Kidney tubule cell (primary cell): ENCODE measurements at places on chromosomes 5 and 9.
A peak's percentile ranks its signal among the peaks of the same experiment; 100 is the strongest.

GRCh38 chr9:123058834-123059233, 25.4 kb downstream of the GPR21 start:
- no peak for DNase-seq

- no peak for DNase-seq
Measured at GRCh38 chr5:77546-77945, 14.4 kb upstream of the PLEKHG4B start.

DNA sequence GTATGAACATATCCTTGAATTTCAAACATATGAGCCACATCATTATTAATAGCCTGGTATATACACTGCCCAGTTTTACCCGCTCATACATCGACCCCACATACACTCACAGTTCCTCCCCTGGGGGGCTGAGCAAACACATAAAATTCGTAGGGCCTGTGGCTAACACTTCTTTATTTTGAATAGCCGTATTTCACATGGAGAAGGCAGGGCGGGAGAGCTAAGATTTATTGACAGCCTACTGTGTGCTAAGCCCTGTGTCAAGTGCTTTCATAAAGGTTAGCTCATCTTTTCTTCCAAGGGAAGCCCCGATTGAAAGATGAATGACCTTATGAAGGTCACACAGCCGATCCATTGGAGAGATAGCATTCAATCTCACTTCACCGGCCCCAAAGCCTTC, 134.4 kb downstream of the ENC1 start:
- no peak for DNase-seq

DNA sequence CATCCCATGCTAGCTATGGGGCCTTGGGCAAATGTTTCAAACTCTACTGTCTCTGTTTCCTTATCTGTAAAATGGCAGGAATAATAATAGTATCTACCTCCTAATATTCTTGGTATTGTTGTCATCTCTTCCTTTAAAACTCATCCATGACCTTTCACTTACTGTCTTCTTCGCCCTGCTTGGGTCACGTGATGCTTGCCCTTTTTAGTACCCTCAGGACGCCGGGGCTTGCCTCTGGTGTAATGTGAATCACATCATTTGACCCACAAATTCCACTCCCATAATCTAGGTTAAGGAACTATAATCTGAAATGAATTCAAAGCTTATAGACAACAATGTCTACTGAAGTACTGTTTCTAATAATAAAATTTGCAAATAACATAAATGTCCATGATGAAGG, 162.7 kb downstream of the DRD1 start:
- no peak for DNase-seq

DNA sequence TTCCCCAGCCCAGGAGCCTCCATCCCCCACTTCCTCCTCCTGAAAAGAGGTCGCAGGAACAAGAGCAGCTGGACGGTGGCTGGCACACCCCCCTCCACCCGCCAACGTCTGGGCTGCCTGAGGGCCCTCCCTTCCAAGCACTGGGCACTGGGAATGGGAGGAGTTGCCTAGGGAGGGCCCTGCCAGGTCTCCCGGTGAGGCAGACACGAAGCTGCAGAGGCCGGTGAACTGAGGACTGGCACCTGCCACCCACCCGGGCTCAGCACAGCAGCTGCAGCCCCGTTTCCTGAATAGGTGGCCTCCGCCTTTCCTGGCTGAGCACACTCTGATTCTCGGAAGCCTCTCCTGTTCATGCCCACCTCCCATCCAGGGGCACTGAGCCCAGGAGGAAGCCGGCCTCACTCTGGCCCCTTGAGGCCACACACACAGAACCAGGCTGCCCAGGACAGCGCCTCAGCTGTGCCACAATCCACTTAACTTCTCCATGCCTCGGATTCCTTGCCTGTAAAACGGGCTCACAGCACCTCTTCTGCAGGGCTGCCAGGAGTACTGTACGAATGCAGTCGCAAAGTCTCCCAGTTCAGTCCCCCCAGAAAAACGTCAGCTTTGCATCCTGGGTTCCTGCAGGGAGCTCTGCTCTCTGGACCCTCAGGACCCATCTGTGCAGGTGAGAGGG, 1.3 kb downstream of the NPDC1 start:
- DNase-seq: peak; percentile 76

- no peak for DNase-seq
Measured at GRCh38 chr5:78720997-78721396, 72.4 kb upstream of the LHFPL2 start.

DNA sequence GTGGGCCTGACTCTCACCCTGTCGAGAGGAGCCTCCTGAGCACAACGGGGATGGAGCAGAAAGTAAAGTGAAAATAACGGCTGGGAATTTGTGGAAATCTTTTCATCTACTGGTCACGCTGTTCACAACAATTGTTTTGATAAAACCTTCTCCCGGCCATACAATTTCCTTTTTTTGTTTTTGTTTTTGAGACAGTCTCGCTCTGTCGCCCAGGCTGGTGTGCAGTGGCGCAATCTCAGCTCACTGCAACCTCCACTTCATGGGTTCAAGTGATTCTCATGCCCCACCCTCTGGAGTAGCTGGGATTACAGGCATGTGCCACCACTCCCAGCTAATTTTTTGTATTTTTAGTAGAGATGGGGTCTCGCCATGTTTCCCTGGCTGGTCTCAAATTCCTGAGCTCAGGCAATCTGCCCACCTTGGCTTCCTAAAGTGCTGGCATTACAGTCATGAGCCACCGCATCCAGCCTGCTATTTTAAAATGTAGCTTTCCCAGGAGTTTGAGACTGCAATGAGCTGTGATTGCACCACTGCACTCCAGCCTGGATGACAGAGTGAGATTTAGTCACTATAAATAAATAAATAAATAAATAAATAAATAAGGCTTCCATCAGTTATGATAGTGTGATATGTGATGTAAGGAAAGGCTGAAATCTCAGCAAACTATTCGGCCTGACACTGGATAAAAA, 73.5 kb upstream of the PTGER4 start:
- DNase-seq: no peak

GRCh38 chr5:113578091-113578490, 64.6 kb downstream of the YTHDC2 start:
- peak; percentile 7 for DNase-seq

DNA sequence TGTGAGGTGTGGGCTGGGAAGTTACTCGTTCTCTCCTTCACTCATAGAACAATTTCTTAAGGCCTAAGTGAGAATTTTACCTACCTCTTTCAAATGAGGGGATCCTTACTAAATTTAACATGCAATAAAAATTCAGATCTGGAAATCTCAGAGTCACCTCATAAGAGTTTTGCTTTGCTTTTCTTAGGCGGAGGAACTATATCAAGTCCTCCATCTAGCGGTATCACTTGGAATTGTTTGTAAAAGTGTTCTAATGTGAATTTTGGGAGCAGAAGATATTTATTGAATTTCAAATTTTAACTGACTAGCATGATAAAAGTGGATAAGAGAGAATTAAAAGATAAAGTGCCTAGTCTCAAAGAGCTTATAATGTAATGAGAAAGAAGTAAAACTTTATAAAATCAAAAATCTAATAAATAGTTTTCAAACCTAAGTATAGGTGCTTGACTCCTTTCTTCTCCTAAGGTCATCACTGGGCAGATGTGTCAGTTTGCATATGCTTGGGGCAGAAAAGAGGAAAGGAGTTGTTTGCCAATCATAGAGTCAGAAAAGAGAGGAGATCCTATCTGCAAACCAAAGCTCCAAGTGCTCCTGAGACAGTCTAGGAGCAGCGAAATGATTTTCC, 145.7 kb upstream of the DAB2 start:
- peak; percentile 63 for DNase-seq

DNA sequence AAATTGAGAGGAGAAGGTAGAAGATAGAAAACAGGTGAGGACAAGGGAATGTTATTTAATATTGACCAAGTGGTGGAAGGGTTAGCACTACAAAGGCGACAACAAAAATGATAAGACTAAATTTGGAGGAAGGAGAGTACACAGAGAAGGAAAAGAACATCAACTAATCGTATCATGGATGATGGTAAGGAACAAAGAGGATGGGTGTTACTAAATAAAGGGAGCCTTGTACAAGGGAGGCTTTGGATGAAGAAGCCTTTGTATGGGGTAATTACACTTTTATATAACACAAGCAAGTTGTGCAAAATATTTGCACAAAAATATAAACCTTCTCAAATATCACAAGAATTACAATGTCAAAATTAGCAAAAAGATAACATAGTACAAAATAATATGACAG, 125.7 kb downstream of the ZNF608 start:
- DNase-seq: no peak

DNA sequence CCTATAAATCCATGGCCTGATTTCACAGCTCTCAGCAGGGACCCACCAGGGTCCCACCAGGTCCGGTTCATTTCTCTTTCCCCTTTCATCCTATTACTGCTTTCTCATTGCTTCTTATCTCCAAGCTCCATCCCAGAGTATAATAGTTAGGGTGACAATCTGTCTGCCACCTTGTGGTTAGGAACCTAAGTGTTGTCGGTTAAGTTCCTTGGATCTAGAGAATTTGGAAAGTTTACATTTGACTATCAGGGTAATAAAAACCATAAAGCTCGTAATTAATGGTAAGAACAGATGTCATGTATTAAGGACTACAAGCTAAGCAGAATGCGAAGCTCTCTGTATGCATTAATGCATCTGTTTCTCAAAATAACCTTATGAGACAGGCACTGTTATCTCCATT, 259.1 kb downstream of the SH3GL2 start:
- DNase-seq: no peak

GRCh38 chr9:115461280-115461679, 343.3 kb upstream of the TNC start:
- DNase-seq: no peak

DNA sequence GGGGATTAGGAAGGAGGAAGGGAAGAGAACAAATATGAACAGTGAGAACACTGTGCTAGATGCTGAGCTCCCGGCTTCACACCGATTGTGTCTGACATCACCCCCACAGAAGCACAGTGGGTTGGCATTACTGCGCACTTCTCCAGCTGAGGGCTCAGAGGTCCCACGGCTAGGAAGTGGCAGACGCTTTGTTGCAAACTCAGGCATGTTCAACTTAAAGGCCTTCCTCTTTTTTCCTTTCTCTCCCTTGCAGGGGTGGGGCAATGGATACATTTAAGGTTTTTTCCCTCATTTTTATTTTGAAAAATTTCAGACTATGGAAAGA, 15.5 kb upstream of the SHB start:
- no peak for DNase-seq

- DNase-seq: no peak
Measured at GRCh38 chr5:36694351-36694750, 87.9 kb downstream of the SLC1A3 start.

- DNase-seq: no peak
Measured at GRCh38 chr9:76894198-76894597, 11.7 kb downstream of the PRUNE2 start.

- no peak for DNase-seq
Measured at GRCh38 chr5:168695301-168695835, 116.2 kb upstream of the PANK3 start.

GRCh38 chr9:120767451-120767850, 25.8 kb downstream of the FBXW2 start:
- no peak for DNase-seq

- peak; percentile 13 for DNase-seq
Measured at GRCh38 chr5:161096581-161096980, 244.6 kb upstream of the ATP10B start.

DNA sequence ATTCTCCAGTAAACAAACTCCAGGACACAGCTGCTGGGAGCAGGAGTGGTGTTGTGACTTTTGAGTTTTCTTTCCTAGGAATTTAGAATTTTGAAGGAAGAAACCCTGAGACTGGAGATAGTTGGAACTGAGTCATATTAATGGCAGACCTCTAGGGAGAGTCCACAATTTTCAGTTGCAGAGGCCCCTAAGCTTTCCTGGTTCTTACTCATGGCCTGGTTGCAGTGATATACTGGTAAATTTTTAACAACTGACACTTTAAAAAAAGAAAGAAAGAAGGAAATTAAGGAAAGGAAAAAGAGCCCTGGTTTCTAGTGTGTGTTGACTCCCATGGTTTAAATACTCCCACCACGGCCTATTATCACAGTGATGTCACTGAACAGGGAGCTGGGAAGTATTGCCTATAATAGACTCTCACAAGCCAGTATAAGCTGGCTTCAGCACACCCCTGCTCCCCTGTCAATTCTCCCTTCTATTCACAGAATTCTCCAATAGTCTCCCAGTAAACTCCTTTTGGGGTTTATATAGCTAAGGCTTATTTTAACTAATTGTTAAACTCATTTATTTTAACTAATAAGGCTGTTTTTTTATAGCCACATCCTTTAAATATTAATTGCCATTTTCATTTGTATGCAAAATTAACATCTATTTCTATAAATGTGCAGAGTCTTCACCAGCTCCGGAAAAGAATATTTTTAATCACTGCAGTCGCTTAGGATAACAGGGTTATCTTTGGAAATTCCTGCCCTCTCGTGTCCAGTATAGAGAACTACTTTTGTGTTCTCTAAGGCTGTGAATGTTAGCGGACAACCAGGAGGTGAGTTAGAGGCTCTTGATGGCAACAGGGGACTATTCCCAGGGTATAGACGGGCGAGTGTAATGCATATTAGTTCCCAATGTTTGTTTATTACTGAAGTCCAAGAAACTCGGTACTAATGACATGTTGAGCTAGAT, 59.7 kb downstream of the GGTA1 start:
- peak; percentile 76 for DNase-seq

GRCh38 chr5:684751-685216, 8.4 kb downstream of the TPPP start:
- no peak for DNase-seq

DNA sequence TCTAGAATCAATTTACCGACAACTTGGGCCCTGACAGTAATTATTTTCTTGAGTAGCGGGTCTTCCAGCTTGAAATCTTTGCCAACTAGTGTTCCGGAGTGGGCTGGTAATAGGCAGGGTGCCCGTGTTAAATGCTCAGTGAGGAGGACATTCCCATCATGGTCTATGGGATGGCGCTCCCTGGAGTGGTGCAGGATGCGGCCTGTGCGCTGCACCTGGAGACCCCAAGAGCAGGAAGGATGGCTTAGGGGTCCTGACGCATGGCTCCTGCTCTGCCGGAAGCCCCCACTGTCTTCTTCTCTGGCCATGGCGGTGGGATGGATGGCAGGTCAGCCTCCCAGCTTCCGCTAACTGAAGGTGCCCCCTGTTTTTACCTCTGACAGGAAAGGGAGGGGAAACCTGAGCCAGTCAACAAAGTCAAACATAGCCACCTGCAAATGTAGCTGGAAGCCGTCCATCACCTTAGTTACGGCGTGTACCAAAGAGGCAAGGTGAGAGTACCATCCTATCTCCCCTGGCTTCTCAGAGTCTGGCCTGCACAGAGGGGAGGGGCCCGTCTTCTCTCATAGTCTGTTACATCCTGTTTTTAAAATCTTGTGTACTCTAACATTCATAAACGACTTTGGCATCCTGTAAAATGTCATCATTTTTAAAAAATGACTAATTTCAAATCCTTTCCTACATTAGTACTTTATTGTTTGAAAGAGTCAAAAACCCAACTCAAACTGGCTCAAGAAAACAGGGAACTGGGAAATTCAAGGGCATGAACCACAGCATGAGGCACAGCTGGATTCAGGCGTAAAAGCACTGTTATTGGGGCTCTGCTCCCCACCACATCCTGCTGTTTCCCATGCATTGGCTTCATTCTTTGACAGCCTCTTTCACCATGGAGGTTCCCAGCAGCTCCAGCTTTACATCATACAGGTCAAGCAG, 28.5 kb upstream of the UNC5A start:
- no peak for DNase-seq
